ENCODE measurements at places on chromosomes 2 and 18.
A peak's percentile ranks its signal among the peaks of the same experiment; 100 is the strongest.

DNA sequence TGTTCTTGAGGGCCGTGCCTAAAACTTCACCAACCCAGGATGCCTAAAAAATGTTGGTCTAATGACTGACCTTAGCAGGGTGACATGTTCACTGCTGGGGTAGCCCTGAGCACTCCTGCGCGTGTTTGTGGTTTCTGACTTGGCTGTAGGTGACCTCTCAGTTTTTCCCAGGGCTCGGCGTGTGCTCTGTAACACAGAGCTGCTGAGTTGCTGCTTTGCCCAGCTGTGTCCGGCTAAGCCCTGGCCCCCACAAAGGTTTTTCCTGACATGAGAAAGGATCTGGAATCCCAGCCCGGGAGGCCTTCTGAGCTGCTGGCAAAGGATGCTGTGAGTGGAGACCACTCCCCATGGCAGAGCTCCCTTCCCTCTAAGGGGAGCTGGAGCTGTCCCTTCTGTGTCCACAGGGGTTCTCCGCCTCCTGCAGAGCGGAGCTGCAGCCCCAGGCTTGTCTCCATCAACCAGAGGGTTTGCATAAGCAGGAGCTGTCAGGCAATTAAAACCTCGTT lies 52.7 kb downstream of the CRIM1 start:
- no peak for DNase-seq

- DNase-seq = no peak
Measured at GRCh38 chr2:18814387-18814786, 225.0 kb upstream of the NT5C1B start.

- DNase-seq = no peak
Measured at GRCh38 chr2:181459621-181460021, 2.4 kb downstream of the ITGA4 start.

DNA sequence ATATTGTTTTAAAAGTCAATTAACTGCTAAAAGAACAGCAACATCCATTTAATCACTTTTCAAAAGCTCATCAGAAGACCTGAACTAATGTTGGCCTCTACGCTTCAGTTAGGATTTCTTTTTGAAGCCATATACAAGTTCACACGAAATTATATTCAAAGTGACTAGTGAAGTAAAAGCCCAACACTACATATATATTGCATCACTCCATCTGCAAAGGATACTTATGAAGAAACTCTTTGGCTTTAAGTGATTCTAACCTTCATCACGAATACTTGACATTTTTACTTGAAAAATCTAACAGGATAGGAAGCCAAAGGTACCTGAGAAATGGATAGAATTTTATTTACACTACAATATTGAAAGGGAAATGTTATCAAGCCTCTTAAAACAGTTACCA lies 50.4 kb downstream of the LRPPRC start:
- DNase-seq = no peak

DNA sequence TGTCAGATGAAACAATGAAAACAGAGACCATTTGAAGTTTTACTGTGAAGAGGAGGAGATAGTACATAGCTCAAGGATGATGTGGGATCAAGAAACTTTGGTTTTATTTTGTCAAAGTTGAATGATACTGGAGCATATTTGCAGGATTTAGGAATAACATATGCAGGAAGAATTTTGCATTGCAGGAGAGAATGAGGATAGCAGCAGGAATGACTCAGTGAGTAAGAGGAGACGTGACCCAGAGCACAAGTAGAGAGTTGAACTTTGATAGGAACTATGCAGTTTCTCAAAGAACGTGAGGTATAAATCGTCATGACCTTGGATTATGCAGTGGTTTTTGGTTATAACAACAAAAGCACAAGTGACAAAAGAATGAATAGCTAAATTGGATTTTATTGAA lies 47.7 kb downstream of the MAPRE2 start:
- DNase-seq = no peak

DNA sequence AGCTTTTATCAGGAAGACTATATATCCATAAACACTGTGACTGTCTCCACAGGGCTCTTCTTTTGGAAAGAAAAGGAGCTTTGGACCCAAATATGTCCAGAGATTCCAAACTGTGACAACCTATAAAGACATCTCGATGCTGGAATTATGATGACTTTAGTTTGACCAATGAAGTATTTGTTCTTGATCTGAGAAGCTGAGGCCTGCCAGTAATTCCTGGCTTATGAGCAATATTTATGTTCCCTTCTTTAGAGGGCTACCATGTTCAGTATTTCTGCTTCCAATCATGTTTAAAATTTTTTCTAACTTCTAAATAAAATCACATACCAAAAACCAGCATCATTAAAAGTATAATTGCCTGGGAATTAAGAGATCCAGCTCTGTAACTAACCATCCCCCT lies 41.1 kb downstream of the FEZ2 start:
- no peak for DNase-seq

GRCh38 chr2:45031028-45031427 lies 21.8 kb upstream of the SIX2 start:
- DNase-seq = no peak

DNA sequence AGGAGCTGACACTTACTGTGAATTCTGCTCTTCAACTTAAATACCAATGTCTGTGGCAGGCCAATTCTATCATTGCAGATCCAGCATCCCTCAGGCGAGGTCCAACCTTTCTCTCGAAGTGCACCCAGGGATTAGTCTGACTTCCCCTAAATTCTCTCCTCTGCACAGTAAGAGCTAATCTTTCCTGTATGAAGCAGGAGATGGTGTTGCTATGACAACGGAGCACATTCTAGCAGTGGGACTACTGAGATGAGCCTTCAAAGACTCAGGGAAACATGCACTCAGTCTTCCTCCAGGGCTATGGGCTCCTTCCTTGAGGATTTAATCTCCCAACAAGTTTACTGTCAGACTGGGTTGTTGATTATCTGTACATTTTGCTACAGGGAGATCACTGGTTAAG lies 176.3 kb downstream of the NOL4 start:
- DNase-seq = peak; percentile 76

DNA sequence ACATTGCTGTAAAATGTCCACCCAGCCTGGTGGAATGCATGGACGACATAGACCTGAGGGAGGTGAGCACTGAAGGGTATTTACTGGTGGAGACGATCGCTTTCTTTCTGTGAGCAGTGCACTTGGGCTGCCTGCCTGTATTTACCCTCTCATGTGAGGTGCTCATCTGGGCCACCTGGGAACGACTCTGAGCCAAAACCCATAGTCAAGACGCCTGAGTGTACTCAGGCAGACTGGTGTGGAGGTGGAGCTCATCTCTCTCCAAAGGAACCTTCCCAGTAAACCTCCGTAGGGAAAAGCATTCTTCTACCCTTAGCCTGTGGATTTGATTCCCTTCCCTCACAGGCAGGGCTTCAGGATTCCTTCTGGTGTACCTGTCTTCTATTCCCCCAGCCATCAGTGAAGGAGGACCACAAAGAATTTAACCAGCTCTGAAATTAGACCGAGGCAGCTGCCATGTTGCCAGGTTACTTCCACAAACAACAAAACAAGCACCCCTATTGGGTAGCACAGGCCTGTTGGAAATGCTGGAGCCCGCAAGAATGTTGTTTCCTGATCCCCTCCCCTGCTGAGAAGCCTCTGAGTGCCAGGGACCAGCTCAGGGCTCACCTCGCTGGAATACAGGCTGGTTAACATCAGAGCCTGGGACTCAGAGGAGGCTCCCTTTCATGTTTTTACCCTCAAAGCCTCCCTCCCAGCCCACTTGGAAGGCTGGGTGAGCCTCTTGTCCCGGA lies 47.5 kb upstream of the TXNDC2 start:
- DNase-seq = peak; percentile 76

GRCh38 chr2:188604579-188604978 lies 312.9 kb downstream of the GULP1 start:
- no peak for DNase-seq

- no peak for DNase-seq
Measured at GRCh38 chr2:215394102-215394805, 41.6 kb downstream of the FN1 start.

DNA sequence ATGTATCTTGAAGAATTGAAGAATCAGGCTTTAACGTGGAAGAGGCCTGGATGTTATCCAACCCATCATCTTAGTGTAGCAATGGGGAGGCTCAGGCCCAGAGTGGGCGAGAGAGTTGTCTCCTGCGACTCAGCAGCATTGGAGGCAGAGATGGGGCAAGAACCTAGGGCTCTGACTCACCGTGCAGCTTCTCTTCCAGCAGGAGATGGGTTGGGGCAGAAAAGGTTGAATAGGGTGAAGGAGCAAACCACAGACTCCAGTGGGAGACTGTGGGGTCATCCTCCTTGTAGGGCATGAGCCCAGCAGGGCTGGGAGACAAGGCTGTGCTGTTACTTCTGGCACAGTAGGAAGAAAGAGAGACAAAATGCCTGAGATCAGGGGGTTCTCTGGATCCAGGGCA lies 1.4 kb downstream of the IL36RN start:
- no peak for DNase-seq

- no peak for DNase-seq
Measured at GRCh38 chr2:182248362-182248761, 178.5 kb downstream of the PDE1A start.

- no peak for DNase-seq
Measured at GRCh38 chr18:63832470-63832869, 55.0 kb upstream of the SERPINB2 start.

DNA sequence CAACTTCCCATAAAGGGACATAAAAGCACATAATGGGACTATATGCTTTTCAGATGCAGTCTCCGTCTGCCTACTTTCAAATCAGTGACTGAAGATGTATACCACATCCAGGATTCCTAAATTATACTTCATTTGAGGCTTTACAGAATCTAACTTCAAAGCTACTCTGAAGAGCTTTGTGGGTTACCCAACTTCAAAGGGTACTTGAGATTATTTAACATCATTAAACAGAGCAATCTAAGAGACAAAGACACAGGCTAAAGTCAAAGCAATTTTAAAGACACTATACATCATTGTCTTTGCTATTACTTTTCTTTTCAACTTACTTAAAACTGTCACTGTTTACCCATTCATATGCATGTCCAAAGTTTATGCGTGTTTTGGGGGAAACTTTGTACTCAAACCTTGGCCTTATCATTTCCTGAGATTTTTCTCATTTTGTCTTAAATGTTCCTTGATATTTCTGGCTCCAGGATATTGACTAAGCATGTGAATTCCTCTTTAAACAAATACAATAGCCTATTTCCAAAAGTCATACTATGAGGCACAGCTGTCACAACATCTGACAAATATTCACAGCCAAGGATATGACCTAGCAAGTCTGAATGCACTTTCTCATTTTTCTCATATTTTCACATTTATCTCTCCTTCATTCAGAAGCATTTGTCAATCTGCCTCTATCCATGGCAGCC lies 1985.1 kb upstream of the PIK3C3 start:
- no peak for DNase-seq

GRCh38 chr2:205058409-205058808 lies 513.1 kb downstream of the PARD3B start:
- DNase-seq = no peak

DNA sequence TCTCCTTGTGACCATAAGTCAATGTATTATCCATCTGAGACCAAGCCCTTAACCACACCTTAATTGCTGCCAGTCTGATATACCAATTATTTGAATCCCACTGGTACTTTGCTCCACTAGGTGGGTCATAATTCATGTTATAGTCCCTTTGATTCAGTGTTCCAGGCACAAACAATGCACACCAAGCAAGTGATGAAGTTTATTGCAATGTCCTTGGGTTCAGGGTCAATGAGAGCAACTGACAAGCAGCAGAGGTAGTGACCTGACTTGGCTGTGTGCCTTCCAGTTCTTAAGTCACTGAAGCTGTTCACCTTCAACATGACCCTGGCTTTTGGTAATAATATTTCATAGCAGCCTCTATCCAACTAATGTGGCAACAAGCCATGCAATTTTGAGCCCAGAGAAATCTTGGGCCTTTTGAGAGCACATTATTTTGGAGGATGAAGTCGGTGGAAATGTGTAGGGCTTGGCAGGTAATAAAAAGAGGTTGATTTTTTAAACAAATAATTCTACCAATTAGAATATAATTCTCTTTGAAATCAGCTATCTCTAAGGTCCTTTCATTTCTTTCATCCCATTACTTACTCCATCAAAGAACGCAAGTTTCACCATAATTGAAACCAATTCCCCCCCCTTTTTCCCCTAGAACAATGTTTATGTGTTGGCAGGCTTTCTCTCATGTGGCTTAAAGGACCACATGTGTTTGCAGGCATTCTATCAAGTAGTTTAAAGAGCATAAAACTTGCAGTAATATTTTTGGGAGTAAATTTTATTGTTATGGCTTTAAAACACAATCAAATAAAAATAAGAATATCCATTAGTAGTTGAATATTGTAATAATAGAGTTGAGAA lies 3.1 kb upstream of the CPO start:
- no peak for DNase-seq

- no peak for DNase-seq
Measured at GRCh38 chr2:58609326-58609725, 368.2 kb upstream of the FANCL start.

DNA sequence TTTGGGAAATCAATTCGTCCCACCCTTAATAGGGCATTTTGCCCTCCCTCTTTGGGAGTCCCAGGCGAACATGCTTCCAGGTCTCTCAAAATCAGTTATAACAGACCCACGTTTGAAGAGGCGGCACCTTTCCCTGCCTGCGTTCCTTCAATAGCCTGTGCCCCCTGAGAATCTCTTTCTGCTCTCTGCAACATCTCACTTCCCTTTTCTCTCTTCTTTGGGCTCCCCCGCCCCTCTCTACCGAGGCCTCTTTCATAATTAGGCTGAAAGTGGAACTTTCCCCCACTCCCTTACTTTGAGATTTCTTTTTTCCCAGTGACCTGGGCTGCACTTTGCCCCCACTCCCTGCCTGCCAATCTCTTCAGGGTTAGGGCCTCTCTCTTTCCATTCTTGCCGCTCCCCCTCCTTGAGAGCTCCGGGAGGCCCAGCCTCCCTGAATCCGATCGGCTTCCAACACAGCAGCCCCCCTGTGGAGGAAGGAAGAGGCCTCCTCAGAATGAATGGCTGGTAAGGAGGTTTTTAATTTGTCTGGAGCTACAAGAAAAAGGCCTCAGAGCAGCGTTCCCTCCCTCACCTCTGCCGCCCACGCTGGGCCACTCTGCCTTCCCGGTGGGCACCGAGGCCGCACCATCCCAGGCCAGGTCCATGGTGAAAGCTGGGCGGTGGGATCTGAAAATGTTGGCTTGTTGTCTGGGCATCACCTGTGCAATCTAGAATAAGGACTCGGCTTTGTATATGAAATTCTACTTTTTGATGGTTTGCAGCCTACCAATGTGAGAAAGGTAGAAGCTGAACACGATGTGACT lies 162.6 kb upstream of the SIX3 start:
- no peak for DNase-seq

Measured in COR-L47 (cell line).